ENCODE measurements at places on chromosomes 3 and 15.

GRCh38 chr3:17431004-17431403 lies 311.4 kb downstream of the TBC1D5 start:
- DNase-seq = no peak

DNA sequence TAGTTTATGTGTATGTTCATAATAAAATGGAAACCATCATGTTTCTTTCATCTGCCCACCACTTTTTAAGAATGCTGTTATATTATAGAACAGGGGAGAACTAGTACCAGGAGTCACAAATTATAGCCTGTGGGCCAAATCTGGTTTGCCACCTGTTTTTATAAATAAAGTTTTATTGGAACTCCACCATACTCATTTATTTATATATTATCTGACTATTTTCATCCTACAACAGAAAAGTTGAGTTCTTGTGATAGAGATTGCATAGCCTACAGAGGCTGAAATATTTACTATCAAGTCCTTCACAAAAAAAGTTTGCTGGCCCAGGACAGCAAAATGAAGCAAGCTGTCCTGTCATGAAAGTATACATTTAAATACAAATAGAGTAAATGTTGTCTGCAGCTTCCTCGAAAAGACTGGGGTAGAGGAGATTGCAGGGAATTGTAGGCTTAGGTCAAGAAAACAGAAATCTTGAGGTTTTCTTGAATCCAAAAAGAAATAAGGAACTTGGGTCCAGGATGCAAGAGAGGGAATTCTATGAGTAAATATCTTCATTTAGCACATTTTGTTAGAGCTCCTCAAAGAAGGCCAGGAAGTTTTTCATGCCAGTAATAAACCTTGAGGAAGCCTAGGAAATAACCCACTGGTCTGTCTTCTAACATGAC lies 41.1 kb downstream of the FILIP1L start:
- no peak for DNase-seq

GRCh38 chr3:157533298-157534070 lies 30.3 kb upstream of the VEPH1 start:
- DNase-seq = no peak

DNA sequence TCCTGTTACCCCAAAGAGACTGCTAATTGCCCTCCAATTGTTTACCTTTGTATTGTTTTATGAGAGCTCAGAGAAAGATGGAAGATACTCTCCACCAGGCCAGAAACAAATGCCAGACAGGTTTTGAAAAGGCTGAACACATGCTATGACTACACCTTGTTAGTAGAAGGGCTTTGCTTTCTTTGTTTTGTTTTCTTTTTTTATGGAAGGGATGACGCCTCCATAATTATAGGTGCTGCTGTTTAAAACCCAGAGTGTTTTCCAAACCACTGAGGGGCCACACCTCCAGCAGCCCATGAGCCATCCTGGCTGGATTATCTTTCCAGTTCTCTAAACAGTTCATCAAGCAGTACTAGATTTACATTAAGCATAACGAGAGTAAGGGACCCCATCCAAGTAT lies 5.6 kb upstream of the FOXP1 start:
- no peak for DNase-seq

DNA sequence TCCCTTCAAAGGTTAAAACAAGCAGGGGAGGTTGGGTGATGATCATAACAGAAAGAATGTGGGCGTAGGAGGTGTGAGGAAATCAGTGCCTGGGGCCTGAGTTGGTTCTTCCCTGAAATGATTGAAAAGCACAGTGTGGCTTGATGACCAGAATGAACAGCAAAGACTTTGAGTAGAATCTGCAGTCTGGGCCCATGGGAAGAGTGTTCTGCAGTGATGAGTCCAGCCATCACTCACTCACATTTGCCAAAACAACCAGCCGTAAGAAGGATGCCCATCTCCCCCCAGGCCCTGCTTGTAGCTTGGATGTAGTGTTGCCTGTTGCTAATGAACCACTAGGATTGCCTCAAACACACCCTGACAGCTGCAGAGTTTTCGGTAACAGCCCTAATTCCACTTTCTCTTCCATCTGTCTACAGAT lies 67.9 kb downstream of the VGLL3 start:
- no peak for DNase-seq

GRCh38 chr3:196274585-196274984 lies 12.9 kb downstream of the PCYT1A start:
- DNase-seq = peak; percentile 88

Data from GM12864 (cell line).